Activated CD8-positive, alpha-beta memory T cell treated with anti-CD3 and anti-CD28 coated beads for 4 hours (primary cell): ENCODE measurements at places on chromosomes 11 and 22.

GRCh38 chr11:30261821-30262220, 31.0 kb downstream of the FSHB start:
- no peak for DNase-seq

DNA sequence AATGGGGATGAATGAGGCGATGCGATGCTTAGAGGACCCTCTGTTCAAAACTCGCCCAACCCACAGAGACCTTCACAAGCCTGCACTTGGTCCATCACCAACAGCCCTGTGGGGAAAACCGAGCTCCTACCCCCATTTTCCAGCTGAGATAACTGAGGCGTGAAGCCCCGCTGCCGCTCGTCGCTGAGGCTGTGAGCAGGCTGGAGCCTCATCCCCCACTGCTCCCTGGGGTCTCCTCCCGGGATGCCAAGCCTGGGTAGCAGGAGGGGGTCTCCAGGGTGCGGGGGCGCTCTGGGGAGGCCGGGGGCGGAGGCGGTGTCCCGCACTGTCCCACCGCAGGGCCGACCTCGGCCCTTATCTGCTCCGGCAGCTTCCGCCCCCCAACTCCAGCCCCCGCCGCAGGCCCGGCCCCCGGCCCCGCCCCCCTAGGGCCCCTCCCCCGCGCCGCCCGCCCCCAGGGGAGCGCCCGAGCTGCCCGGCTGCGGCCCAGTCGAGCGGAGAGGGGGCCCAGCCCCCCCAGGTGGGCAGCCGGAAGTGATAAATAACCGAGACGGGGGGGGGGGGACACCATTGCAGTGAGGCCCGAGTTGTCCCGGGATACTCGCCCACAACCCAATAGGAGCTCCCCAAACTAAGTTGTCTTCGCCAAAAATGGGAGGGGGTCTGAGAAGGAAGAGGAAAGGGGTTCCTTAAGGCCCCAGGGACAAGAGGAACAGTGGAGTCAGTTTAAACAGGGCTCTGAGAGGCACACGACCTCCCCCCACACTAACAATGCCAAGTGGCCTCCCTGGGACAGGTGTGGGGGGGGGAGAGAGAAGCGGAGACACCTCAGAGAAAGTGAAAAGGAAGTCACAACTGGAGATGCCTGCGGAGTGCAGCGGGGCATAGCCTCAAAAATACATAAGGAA, 8.3 kb upstream of the SLC39A13 start:
- DNase-seq: no peak

DNA sequence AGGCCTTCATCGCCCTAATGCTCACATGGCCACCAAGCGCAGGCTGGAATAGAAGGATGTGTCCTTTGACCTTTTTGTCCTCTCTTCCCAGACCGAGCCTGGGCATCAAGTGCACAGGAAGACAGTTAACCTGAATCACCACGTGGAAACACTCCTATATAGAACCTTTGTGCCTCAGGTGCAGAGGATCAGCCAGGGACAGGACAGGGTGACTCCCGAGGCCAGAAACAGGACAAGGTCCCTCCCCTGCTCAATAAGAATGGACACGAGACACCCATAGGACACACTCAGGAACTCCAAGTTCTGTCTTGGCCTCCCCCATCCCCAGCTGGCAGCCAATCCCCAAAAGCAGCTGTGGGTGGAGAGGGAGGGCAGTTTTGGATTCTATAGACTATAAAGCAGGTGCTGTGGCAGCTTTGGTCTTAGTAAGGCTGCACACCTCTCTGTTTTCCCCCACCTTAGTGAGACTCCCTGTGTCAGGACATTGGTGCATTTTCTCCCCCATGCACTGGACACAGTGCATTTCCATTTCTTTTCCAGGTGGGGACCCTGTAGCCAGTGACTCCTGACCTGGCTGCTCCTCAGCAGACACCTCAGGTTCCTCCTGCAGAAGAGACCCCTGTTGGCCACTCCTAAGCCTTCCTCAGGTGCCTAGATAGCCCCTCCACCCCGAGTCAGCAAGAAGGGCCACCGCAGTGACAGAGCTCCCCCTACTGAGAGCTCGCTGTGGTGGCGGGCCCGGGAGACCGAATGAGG, 43.6 kb upstream of the POU2AF1 start:
- DNase-seq: peak; percentile 27

- no peak for DNase-seq
Measured at GRCh38 chr11:73277467-73277866, 5.3 kb downstream of the P2RY6 start.

DNA sequence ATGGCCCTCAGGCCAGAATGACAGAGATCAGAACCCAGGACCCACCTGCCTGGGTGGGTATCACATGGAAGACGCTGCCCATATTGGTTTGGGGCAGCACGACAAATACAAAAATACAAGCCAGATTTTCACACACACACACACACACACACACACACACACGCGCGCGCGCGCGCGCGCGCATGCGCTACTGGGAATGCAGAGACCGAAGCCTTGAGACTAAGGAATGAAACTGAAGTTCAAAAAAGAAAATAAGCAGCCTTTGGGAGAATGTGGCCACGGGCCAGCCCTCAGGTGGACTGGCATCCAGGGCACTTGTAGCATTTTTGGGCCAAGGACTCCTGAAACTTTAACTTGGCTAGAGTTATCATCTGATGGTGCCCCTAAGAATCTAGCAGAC, 21.3 kb upstream of the NUP50 start:
- DNase-seq: no peak

DNA sequence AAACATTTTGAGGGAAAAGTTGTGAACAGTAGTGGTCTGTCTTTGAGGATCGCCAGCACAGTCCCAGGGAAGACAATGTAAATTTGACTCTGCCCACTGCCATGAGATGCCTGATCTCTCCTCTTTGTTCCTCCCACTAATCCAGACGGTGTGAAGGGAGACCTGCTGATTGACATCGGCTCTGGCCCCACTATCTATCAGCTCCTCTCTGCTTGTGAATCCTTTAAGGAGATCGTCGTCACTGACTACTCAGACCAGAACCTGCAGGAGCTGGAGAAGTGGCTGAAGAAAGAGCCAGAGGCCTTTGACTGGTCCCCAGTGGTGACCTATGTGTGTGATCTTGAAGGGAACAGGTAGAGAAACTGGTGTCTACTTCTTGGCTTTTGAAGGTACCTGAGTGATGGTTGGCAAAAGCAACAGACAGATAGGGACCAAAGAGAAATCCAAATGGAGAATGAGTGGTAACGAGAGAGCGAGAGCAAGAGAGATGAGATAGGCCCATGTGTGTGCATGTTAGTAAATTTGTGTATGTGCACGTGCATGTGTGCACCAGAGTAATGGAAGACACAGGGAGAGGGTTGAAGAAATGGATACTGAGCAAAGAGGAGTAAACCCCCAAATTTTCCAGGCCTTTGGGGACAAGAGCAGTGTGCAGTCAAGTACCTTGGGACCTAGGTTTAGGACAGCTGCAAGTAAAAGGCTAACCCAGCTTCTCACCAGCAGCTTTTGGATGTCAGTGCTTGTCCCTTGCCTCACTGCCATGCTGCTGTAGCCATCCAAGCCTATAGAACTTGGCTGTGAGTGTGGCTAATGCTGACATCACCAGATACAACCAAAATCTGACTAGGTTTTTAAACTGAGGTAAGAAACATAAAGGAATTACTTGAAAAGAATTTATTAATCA, 1.9 kb downstream of the NNMT start:
- no peak for DNase-seq

DNA sequence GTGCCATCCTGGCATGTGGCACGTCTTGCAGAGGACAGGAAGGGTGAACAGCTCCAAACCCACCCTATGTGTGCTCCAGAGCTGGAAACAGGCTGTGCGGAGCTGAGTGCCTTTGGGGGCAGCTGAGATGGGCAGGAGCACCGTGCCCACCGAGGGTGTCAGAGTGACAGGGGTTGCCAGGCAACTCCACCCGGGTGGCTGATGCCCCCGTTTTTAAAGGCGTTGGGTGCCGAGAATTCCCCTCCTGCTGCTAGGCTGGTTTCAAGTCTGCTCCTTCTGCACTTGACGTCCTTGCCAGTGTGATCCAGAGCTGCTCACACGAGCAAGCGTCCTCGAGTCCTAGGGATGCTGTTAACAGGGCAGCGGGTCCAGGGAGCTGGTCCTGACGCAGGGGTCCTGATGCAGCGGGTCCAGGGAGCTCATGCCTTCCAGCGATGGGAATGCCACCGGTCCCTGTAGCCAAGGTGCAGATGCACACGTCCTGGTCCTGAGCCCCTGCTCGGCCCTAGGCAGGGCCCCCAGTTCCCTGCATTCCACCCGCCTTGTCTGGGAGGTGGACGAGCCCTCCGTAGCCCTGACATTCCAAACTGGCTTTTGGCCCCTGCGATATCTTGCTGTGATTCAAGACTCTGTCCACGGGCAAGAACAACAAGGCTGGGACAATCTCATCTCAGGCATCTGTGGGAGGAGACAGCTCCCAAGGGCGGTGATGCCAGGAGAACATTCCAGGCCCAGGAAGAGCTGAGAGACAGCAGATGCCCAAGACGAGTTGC, 4.9 kb downstream of the KCNQ1 start:
- no peak for DNase-seq

GRCh38 chr11:10522276-10522675, 18.7 kb downstream of the RNF141 start:
- DNase-seq: no peak

GRCh38 chr11:64998141-64998540, 1.4 kb upstream of the BATF2 start:
- DNase-seq: no peak

DNA sequence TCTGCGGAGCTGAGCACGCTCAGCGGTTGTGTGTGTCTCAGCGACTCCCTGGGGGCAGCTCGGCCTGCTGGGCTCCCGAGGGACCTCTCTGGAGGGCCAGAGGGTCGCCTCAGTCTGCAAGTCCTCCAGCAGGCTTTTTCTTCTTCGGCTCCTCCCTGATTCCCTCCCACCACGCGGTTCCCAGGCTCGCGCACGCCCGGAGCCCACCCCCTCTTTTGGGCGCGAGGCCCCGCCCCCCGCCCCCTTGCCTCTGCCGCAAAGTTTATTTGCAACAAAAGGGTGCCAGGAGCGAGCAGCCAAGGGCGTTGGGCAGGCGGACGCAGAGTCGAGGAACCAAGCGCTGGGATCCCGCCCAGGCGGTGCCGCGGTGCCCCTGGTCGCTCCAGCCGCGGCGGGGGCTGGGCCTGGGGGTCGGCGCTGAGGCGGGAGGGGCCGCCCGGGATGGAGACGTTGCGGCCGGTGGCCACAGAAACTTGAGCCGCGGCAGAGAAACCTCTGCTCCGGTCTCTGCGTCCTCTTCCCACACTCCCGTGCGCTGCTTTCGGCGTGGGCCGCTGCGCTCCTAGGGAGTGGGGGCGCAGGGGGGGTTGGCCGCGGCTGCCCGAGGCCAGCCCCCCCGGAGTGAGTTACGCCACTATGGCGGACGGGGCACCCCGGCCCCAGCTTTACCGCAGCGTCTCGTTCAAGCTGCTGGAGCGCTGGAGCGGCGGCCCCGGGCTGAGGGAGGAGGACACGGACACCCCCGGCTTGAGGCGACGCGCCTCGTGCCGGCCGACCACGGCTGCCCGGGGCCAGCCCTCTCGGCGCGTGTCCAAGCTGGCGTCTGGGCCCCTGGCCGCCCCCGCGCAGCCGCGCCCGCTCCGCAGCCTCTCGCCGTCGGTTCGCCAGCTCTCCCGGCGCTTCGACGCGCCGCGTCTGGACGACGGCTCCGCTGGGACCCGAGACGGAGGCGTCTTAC, at the start of gene ARHGEF17:
ARHGEF17 (plus strand) TSS at position 274 of the 958 bp plus-strand sequence; CDS start at position 637, 363 bp downstream.
- peak; percentile 29 for DNase-seq

- DNase-seq: no peak
Measured at GRCh38 chr11:70581991-70582885, 183.9 kb downstream of the CTTN start.

DNA sequence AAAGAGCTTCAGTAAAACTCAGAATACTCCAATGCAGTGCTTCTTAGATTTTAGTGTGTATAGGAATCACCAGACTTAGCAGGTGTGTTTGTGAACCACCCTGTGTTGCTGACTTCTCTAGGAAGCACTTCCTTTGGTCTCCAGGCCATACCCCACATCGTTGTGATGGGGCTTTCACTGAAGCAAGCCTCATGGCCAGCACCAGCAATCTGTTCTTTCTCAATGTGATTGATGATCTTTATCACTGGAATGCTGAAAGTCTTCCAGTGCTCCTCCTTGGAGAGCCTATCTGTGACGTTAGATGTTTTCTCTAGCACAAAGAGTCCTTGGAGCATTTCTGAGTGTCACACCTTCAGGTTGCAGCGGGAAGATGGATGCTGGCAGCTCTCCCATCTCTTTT, 280.5 kb downstream of the DDX10 start:
- no peak for DNase-seq

GRCh38 chr22:22745225-22746060, 101.0 kb downstream of the GGTLC2 start:
- no peak for DNase-seq

GRCh38 chr11:94198718-94199117, 70.1 kb downstream of the PANX1 start:
- DNase-seq: no peak

DNA sequence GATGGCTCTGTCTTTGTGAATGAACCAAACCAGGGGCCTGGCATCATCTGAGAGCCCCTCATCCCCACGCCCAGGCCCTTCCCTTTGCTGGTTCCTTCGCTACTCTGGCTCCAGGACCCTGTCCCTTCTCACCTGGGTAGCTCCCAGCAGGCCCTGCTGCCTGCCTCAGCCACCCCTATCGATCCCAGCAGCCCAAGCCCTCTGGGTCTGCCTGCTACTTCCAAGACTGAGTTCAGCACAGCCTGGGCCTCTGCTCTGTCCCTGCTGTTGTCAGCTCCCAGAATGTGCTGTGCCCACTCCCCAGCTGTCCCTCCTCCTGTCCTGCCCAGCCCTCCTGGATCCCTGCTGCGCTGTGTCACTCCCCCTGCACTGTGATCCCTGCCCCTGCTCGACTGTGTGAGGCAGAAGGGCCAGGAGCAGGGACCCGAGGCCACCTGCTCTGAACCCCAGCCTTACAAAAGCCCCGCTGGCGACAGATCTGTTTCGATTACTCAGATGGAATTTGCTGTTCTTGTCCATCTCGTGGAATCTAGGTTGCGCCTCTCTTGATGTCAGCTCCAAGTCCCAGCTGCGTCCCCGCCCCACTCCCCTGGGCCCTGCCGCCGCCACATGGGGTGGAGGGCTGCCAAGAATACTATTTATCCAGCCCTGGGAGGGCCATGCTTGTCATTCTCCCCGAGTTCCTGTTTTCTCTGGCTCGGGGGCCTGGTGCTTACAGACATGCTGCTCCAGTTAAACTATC, 13.0 kb downstream of the MRPL21 start:
- DNase-seq: no peak

- no peak for DNase-seq
Measured at GRCh38 chr11:117822074-117823033, 2.2 kb downstream of the FXYD2 start.

- no peak for DNase-seq
Measured at GRCh38 chr22:49462795-49463194, 364.9 kb downstream of the BRD1 start.
